ENCODE measurements at places on chromosomes 6 and 20.
A peak's percentile ranks its signal among the peaks of the same experiment; 100 is the strongest.

DNA sequence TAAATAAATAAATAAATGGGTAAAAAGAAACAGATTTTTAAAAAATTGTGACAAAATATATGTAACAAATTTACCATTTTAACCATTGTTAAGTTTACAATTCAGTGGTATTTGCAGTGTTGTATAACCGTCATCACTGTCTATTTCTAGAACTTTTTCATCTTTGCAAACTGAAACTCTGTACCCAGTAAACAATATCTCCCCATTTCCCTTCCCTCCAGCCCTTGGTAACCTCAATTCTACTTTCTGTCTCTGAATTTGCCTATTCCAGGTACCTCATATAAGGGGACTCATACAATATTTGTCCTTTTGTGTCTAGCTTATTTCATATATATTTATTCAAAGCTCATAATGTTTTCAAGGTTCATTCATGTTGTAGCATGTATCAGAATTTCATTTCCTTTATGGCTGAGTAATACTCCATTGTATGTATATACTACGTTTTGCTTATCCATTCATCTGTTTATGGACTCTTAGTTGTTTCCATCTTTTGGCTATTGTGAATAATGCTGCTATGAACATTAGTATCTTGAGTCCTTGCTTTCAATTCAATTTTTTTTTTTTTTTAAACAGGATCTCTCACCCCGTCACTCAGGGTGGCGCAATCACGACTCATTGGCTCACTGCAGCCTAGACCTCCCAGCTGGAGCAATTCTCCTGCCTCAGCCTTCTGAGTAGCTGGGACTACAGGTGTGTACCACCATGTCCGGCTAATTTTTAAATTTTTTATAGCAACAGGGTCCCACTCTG is 8.9 kb downstream of the MANBAL start:
- DNase-seq = no peak

GRCh38 chr6:37454420-37455140 is 21.6 kb downstream of the CMTR1 start:
- DNase-seq = no peak

DNA sequence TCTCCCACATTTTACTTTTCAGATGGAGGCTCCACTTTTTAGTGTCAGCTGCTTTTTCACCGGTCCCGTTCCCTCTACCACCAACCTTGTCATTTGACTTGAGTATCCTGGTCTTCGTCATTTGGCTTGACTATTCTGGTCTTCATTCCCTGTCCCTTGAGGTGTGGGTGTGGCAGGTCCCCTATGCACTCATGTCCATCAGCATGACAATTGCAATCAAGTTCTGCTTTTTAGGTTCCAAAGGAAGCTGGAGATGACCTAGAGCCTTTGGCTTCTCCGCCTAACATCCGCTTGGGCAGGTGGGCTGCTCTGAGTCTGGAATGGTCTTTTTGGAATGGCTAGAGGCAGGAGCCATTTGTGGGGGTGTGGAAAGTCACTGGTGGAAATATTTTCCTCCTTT is 99.8 kb upstream of the MLN start:
- no peak for DNase-seq

- no peak for DNase-seq
Measured at GRCh38 chr6:12298995-12299394, 8.8 kb downstream of the EDN1 start.

DNA sequence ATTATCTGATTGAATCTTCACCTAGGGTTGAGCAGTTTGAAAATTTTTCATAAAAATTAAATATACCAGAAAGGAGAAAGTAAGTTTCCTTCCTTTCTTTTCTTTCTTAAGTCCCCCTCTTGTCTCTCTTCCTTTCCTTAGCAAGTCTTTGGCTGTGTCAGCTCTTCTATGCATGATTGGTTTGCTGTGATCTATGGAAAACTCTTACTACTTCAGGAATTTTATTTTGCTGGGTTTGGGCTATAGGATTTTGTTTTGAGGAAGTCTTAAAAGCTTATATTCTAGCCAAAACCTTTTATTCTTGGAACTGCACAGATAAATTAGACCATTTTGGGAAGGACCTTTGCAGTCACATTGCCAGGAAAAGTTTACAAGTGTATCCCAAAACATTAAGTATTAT is 173.4 kb upstream of the CITED2 start:
- no peak for DNase-seq

DNA sequence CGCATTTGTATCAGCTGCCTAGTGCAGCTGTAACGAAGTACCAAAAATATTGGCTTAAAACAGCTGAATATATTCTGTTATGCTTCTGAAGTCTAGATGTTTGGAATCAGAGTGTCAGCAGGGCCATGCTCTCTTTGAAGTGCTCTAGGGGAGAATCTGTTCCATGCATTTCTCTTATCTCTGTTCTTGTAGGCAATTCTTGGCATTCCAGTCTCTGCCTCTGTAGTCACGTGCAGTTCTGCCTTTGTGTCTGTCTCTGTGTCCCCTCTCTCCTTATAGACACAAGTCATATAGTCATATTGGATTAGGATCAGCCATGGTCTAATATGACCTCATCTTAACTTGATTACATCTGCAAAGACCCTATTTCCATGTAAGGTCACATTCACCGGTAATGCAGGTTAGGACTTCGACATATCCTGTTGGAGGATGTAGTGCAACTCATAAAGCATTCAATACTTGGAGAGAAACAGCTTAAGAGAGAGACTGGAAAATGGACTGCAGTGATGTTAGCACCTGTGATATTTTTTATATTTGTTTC is 18.6 kb downstream of the FAM83B start:
- no peak for DNase-seq

DNA sequence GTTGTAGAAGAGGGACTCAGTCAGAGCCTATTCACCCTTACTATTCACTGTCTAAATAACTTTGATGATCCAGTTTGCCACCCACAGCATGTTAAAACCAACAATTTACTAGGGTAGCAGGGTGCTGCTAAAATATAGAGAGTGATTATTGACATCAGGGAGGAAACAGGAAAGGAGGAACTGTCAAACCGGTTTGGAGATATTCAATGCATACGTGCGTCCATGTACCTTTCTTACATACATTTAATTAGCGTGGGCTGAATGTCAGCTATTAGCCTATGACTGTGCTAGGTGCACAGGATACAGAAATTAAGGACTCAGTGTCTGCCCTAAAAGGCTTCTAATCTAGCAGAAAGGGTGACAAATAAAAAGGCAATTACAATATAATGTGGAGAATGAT is 57.2 kb downstream of the IL20RA start:
- no peak for DNase-seq

DNA sequence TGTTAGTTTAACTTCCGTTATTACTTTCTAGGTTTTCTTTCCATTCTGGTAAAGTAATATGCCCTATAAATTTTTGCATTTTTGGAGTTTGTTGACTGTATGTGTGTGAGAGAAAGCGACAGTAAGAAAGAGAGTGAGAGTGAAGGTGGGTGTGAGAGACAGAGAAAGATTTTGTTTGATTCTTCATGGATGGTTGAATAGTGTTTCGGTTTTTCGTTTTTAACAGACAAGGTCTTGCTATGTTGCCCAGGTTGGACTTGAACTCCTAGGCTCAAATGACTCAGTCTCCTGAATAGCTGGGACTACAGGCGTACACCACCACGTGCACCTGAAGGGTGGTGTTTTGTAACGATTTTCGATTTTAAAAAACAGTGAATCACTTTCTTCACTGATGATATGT is 329.1 kb upstream of the RUNX2 start:
- peak; percentile 18 for DNase-seq

DNA sequence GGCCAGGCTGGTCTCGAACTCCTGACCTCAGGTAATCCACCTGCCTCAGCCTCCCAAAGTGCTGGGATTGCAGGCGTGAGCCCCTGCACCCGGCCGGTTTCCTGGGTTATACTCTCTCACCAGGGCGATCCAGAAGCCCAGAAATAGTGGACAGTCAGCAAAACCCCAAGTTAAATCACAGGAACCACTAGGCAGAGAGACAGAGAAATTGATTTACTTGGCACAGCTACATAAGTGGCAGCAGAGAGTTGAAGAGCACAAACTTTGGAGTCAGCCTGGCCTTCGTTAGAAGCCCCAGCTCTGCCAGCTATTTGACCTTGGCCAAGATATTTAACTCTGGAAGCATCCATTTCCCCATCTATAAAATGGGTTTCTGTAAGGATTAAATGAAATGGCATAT is 32.7 kb downstream of the MTRES1 start:
- DNase-seq = no peak

DNA sequence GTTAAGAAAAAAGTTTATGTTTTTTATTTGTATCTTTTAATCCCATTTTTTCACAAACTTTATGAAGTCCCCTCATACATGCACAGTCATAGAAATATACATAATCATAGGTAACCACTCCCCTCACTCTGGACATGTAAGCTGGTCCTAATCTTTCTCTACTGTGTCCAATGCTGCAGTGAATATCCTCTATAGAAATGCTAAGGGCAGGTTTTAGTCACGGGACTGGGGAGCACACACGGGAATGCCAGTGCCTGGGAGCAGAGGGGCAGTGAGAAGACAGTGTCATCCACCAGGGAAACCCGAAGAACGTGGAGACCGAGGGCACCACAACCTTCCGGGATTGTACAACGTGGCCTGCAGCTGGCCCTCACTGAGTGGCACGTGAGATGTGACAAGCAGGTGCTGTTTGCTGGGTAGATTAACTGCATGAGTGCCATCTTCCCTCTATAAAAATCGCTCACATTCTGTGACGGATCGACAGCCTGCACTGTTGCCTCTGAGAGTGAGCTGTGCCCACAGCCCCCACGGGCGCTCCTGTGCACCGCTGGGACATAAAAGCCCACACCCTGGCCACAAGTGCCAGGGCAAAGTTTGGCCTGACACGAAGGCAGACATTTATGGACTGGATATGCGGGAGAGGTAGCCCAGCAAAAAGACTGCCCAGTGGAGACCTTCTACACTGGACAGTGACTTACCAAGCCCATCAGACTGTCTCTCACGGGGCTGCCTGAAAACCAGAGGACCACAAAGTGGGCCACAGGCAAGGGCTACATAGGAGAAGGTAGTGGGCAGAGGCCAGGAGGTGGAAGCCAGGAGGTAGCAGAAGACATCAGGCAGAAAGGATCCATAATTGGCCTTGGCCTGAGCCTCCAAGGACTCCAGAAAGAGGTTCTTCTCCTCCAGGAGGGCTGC is 63.2 kb downstream of the FGD2 start:
- DNase-seq = no peak

DNA sequence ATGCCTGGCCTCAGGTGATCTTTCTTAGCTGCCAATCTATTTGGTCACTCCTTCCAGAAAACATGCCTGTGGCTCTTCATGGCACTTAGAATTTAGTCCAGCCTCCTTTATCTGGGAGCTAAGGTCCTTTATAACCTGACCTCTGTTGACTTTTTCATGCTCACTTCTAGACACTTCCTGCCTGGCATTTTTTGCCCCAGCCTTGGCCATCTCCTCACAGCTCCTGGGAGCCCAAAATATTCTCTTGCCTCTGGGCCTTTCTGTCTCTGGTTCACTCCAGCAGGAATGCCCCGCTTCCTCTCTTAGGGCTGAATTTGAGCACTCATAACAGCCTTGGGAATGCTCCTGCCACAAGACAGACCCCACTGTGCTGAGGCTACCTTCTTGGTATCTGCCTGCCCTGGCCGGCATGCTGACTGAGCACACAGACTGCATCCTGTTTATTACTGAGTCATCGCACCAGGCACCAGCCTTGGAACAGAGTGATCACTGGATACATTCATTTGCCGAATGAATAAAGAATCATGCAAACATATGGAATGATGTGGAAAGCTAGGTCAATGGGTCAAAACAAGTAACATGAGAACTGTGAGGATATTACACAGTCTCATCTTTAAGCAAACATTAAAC is 5.8 kb upstream of the EEF1E1 start:
- DNase-seq = no peak

GRCh38 chr20:4067600-4068261 is 52.4 kb upstream of the RNF24 start:
- no peak for DNase-seq

DNA sequence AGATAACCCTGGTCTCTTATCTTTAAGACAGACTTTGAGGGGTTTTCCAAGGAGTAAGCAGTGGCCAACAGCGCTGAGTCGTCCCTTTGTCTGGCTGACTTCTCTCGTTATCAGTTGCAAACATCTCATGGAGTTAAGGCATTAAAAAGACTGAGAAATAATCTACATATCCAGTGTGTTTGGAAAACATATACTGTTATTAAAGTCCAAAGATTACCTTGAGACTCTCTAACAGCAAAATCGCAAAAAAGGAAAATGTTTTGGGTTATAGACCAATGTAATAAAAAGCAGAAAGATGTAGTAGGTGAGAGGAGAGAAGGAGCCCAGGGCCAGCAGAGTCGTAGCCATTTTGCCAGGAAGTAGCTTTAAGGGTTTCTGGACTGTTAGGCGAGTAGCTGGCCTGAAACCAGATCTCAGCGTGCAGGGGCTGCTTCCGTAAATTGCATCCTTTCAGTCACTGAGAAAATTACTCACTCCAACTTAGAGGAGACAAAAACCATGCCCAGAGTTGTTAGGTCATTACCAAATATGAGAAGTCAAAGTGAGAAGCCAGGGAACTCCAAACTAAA is 24.6 kb downstream of the MYLK4 start:
- no peak for DNase-seq

- no peak for DNase-seq
Measured at GRCh38 chr6:163486821-163487220, 72.3 kb downstream of the QKI start.

DNA sequence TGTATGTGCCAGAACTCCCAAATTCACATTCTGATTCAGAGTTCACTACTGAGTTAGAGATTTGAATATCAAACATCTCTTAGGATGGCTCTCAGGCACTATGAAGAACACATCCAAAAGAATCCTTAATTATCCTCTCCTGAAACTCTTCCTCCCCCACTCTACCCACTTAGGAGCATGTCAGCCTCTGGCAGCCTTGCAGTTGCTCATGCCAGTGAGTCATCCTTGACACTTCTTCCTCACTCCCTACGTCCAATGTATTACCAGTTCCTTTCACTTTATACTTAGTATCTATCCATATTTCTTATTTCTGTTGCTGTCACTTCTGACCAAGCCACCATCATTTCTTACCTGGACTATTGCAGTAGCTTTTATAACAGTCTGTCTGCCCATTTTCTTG is 192.0 kb upstream of the IMPG1 start:
- no peak for DNase-seq

DNA sequence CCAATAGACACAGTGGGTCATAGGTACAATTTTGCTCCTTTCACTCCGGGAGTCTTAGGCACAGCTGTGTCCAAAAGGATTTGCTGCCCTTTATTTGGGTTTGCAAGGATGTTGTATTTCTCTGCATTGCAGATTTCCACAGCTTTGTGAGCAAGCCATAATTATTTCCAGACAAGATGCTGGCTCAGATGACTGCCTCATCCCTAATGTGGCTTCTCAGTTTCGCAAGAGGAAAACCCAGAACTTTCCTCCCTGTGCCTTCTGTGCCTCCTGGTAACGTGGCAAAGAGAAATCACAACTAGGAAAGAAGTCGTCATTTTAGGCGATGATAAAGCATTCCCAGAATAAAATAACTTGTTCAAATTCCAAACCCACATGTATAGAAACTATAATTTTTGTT is 33.7 kb downstream of the FAM50B start:
- DNase-seq = no peak

GRCh38 chr6:34658605-34659265 is 37.8 kb downstream of the ILRUN start:
- no peak for DNase-seq
